Activated CD4-positive, CD25-positive, alpha-beta regulatory T cell (primary cell): ENCODE measurements at places on chromosomes 5 and 9.

GRCh38 chr9:91536211-91536691 lies 112.6 kb upstream of the NFIL3 start:
- DNase-seq: no peak

GRCh38 chr5:33524476-33524875 lies 83.7 kb downstream of the TARS1 start:
- no peak for DNase-seq

DNA sequence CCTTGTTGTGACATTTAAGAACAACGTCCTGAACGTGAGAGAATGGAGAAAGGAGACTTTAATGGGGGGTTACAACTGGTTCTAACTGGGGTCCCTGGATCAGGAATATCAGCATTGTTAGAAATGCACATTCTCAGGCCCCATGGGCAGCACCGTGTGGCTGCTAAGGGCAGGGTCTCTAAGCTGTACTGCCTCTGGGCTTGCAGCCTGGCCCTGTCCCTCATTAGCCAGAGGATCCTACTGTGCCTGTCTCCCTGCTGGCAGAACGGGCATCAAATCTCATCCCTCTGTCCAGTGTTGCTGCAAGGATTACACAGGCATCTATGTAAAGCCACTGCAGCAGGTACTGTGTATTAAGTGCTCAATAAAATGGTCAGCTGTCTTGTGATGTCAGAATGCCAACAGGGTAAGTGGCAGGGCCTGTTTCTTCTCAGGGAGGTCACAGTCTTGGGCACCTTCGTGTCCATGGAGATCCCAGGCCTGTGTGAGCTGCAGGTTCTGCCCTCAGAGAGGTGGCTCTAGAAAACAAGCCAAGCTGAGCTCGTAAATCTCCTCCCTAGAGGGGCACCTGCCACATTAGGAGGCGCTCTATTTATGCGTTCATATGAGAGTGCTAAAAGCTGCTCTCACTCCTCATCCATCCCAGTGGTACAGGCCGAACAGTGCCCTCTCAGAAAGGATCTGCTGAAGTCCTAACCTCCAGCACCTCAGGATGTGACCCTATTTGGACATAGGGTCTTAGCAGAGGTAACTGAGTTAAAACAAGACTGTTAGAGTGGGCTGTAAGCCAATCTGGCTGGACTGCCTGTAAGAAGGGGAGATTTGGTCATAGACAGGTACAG lies 210.5 kb downstream of the GADD45G start:
- DNase-seq: no peak

DNA sequence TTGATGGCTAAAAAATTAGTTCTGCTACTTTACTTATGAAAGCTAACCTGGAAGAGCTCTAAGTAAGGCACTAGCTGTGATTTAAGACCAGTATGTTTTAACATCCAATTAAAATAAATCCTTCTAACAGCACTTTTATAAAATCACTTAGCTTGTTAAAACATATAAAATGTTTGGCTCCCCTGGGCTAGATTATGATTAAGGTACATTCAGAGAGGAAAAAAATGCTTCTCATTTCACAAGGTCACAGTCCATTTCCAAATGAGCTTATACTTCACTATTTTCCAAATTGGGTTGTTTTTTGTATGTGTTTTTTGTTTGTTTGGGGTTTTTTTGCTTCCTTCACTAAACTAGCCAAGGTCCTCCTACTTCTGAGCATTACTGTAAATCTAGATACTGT lies 875.0 kb upstream of the DMAC1 start:
- DNase-seq: no peak

- no peak for DNase-seq
These were observed 21.3 kb upstream of the ZNF782 start for GRCh38 chr9:96875461-96876142.

DNA sequence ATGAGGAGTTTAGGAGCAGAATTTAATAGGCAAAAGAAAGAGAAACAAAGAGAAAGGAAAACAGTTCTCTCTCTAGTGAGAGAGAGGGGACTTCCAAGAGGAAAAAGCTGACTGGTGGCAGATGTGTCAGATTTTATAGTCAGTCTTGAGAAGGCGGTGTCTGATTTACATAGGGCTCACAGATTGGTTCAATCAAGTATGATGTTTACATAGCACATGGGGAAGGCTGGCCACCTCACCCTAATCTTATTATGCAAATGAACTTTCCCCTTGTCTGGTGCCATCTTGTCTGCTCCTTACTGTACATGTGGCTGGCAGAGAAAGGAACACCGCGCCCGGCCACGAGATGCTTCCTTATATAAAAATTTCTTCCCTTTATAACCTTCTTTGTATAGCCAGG lies 24.7 kb downstream of the UNC13B start:
- no peak for DNase-seq

DNA sequence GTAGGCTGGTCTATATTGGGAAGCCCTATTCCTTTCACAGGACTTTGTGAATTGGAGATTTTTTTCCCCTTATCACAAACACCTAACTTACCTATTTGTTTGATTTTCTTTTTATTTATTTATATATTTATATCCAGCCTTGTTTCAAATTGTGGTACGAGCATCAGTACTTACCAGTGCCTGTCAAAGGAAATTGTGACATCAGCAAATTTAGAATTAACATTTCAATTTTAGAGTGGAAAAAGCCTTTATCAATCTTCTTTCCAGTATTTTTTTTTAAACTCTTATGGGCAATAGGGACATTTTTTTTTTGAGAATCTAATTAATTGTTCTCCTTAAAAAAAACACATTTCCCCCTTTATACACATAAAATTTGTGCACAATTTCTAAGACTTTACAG lies 790.2 kb downstream of the PRELID2 start:
- DNase-seq: no peak

- no peak for DNase-seq
These were observed 128.7 kb downstream of the PAX5 start for GRCh38 chr9:36905101-36906066.

DNA sequence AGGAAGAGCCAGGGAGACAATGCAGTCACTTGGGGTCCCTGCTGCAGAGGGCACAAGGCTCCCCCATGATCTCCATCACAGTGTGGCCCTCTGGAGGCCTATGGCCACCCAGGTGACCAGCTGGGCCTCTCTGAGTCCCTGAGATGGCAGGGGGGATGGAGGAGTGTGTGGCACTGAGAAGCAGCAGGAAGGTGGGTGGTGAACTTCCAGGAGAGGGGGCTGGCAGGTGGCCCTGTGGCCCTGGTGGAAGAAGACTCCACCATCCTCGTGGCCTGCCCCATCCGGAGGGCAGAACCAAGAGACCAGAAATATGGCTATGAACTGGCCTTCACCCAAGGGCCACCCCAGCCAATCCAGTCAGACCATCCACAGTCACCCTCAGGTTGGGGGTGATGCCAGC lies 31.7 kb upstream of the AFAP1L1 start:
- no peak for DNase-seq

DNA sequence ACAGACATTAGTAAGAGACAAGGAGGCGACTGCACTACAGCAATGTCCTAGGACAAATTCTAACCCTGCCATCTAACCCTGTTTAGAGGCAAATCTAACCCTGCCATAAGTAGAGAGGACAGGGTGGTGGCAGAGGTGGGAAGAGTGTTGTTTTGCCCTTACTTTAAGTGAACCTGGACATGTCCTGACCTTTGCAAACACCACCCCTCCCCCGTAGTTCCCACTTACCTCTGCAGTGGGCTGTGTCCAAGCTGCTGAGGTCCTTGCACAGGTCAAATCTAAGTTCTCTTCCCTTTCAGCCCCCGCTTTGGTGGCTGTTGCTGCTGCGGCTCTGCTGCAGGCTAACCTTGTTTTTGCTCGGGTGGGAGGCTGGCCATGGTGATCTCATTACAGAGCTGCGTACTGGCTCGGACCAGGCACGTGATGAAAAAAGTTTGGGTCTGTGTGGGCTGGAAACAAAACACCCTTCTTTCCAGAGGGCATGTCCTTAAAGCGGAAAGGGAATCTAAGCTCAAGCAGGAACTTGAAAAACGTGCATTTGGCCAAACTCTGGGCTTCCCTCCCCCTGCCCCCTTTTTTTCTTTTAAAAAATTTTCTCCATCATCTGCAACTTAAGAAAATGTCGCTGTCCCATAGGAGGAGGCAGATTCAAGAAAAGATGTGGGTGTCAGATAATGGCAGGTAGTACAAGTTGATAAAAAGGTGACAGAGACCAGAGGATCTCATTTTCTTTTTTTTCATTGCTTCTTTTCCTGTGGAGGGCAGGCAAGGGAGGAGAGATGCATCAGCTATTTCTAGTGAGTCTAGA lies at the start of gene FAXDC2:
Gene FAXDC2 (minus strand): TSS at position 349 of the 808 bp plus-strand sequence. CDS start 12,425 bp downstream, outside the sequence.
- no peak for DNase-seq

- no peak for DNase-seq
These were observed 14.7 kb upstream of the RECK start for GRCh38 chr9:36021968-36022367.

DNA sequence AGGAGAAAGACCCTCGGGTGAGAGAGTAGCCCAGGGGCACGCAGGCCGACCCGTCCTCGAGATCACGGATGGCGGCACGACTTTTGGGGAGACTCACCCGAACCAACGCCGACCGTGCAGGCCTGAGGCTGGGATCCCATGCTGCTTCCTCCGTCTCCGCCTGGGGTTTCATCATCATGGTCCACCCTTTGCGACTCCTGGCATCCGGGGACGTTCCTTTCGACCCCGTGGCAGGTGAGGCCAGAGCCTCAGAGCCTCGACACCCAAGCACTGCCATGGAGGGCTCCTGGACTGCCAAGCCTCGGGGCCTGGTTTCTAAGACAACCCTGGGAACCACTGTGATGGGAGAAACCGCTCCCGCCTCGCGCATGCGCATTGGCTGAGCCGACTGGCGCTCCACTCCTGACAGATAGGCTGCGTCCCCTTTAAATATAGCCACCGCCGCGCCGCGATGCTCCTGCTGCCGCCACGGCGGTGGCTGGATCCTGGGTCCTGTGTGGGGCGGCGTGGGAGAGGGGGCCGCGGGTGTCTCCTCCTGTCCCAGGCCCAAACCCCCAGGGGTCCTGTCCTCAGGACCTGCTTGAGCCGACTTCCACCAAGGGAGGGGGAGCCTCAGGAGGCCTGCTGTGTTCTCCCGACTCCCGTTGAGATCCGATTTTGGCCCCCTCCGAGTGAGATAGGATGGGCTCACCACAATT lies 481.6 kb downstream of the SPATA31A7 start:
- no peak for DNase-seq
